ENCODE measurements at places on chromosomes 7 and 10.

GRCh38 chr7:73738612-73739386, at the start of gene ABHD11:
ABHD11 (minus strand) TSS chr7:73738802; CDS start chr7:73738770, 32 bp downstream.
- DNase-seq = peak; percentile 99

- no peak for DNase-seq
These were observed 10.2 kb downstream of the CYTH3 start for GRCh38 chr7:6262221-6262620.

GRCh38 chr7:135877805-135878204, 99.4 kb downstream of the MTPN start:
- DNase-seq = no peak

- DNase-seq = no peak
These were observed 45.8 kb downstream of the GLCCI1 start for GRCh38 chr7:8014399-8014798.
